ENCODE measurements at places on chromosomes 5 and 9. TPM values are rescaled to one million over a fixed set of nuclear protein-coding genes. Genes with fewer than 3 reads are reported as not detected.

The TMED9 gene
- 177 TPM for polyA plus RNA-seq

The WHRN gene
- polyA plus RNA-seq = 9.1 TPM

The RLN1 gene
- polyA plus RNA-seq = 0.61 TPM

The ARSI gene
- 3.3 TPM for polyA plus RNA-seq

The PCDHB9 gene
- 4.2 TPM for polyA plus RNA-seq
